ENCODE measurements at places on chromosomes 12 and 14. TPM values are rescaled to one million over a fixed set of nuclear protein-coding genes. Genes with fewer than 3 reads are reported as not detected.

DNA sequence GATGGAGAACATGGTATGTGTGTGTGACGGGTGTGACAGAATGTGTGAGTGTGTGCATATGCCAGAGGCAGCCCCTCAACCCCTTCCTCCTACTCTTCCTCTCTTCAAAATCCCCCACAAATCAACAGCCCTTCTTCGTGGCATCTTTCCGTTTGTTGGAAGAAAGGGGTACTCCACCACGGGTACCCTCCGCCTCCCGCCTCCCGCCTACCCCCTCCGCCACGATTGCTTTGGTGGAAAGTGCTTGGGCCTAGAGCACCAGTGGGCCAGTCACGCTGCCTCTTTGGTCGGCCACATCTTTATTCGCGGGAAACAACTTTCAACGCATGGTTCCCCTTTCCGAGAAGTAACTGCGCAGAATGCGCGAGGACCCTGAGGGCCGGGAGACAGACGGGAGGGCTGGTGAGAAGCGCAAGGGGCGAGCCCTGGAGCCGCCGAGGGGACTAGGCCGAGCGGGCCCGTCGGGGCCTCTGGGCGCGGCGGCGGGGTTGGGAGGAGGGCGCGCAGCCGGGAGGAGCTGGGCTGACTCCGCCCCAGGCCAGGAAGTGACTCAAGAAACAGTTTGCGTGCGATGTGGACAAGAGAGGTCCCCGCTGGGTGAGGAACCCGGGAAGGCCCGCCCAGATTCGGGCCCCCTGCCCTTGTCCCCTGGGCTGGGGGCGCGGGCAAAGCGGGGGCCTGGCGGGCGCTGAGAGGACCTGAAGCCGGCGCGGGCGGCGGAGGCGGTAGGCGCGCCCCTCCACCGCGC, at the start of the genes CBLN3 and KHNYN:
Gene CBLN3, minus strand, starts transcription at position 274 of the 748 bp plus-strand sequence. CDS start 614 bp downstream, outside the sequence.
Gene KHNYN, plus strand, starts transcription at position 560 of the 748 bp plus-strand sequence. CDS start 777 bp downstream, outside the sequence.
- peaks cover 42% of the 10 kb centered on the region for H3K4me1 ChIP-seq
- H3K27ac ChIP-seq, result peak within 1 kb of the TSS; percentile 97
- peak; percentile 93 for DNase-seq
- H3K36me3 ChIP-seq, result peaks cover 29% of the 10 kb centered on the region
- H3K4me3 ChIP-seq, result peak within 1 kb of the TSS; percentile 94
- no peaks in the 10 kb centered on the region for H3K27me3 ChIP-seq

- H3K4me1 ChIP-seq, result peaks cover 2% of the 10 kb centered on the region
- no peaks in the 10 kb centered on the region for H3K36me3 ChIP-seq
- no peaks in the 10 kb centered on the region for H3K27me3 ChIP-seq
- DNase-seq, result no peak
- H3K4me3 ChIP-seq, result no peak overlapping the region
Observed at GRCh38 chr12:93990832-93991803, 157.3 kb upstream of the PLXNC1 start.

- H3K27ac ChIP-seq, result no peak overlapping the region
- no peak for DNase-seq
- no peaks in the 10 kb centered on the region for H3K4me1 ChIP-seq
Observed at GRCh38 chr12:29743077-29743476, 40.7 kb downstream of the TMTC1 start.

GRCh38 chr14:92575748-92576303, 62.2 kb downstream of the RIN3 start:
- H3K4me3 ChIP-seq, result no peak overlapping the region
- DNase-seq, result no peak
- no peak overlapping the region for H3K27ac ChIP-seq
- peaks cover 12% of the 10 kb centered on the region for H3K36me3 ChIP-seq

The TMEM132C gene
- total RNA-seq, result not detected

- H3K4me3 ChIP-seq, result no peak overlapping the region
- no peaks in the 10 kb centered on the region for H3K4me1 ChIP-seq
- H3K27ac ChIP-seq, result no peak overlapping the region
- DNase-seq, result peak; percentile 43
Observed at GRCh38 chr14:54329082-54329695, 67.6 kb upstream of the CDKN3 start.

The TOMM20L gene
- not detected for total RNA-seq

DNA sequence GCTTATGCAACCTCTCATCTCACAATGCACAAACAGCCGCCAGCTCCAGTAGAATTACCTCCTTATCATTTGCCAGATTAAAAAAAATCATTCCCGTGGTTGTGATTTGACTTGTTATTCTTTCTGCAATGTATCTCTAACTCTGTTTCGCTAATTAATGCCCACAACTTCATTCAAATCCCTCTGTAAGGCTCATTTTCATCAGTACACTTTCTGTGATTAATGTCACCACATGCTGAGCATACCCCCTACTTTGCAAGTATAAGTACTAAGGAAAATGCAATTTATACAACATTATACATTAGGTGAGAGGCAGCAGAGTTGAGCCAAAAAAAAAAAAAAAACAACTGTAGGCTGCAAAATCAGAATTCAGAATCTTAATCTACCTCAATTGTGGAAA, 166.0 kb downstream of the FSCB start:
- H3K36me3 ChIP-seq, result no peaks in the 10 kb centered on the region
- no peak overlapping the region for H3K27ac ChIP-seq

All from activated CD4-positive, alpha-beta T cell treated with anti-CD3 and anti-CD28 coated beads for 36 hours (primary cell).